Stimulated activated CD8-positive, alpha-beta memory T cell treated with anti-CD3 and anti-CD28 coated beads, Interleukin-7, amount 100 ng/mL, for 4 hours (primary cell): ENCODE measurements at places on chromosomes 4 and X.

DNA sequence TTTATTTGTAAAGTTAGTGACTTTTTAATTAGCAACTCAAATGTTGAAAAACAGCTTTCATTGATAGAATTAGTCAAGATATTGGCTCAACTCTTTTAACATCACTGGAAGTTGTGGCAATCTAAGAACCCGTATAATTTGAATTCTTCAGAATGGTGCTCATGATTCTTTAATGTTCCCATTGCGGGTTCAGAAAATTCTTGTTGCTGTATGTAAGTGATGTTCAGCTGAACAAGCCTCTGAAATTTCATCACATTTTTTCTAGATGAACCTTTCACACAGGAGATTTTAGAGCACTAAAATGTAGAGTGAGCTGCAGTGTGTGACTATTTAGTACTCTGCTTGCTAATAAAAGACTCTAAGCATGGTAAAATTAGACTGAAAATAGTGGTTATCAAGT lies 1317.7 kb downstream of the FSTL5 start:
- DNase-seq: no peak

DNA sequence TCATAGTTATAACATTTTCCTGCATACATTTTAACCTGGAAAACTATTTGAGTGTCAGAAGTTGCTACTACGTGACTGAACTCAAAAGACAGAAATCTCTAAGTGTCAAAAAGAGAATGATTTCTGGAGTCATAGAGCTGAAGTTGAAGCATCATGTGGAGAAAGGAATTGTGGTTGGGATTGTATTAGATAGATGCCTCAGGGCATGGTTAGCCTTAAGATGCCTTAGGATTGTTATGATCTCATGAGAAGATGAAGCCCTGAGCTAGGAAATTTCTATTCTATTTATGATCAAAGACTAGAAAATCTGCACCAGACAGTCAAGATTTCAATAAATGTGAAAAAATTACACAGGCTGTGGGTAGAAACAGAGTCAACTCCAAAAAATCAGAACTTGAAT lies 20.2 kb downstream of the EPGN start:
- no peak for DNase-seq

- DNase-seq: no peak
Measured at GRCh38 chrX:20265726-20266681, 705 bp downstream of the RPS6KA3 start.

DNA sequence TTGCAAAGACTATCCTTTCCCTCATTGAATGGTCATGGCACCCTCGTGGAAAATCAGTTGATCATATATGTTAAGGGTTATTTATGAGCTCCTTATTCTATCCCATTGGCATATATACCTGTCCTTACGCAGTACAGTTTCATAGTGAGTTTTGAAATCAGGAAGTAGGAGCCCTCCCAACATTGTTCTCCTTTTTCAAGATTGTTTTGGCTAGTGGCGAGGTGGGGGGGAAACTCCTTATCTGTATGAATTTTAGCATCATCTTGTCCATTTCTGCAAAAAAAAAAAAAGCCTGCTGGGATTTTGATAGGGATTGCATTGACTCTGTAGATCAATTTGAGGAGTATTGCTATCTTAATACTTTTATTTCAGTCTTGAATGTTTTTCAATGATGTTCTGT lies 2.5 kb upstream of the USP9X start:
- DNase-seq: no peak

- DNase-seq: no peak
Measured at GRCh38 chr4:154620111-154620510, 7.7 kb upstream of the FGG start.

- no peak for DNase-seq
Measured at GRCh38 chrX:17030580-17031270, 84.3 kb downstream of the REPS2 start.

DNA sequence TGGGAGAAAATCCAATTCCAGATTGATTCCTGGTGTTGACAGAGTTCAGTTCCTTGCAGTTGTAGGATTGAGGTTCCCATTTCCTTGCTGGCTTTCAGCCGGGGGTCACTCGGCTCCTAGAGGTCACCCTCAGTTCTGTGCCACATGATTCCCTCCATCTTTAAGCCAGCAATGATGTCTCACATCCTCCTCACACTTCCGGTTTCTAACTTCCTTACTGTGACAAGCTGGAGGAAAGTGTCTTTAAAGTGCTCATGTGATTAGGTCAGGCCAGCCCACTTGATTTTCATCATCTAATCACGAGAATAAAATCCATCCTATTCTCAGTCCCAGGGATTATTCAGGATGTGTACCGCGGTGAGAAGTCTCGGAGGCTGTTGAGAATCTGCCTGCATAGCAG lies 19.4 kb upstream of the SMIM31 start:
- DNase-seq: no peak

DNA sequence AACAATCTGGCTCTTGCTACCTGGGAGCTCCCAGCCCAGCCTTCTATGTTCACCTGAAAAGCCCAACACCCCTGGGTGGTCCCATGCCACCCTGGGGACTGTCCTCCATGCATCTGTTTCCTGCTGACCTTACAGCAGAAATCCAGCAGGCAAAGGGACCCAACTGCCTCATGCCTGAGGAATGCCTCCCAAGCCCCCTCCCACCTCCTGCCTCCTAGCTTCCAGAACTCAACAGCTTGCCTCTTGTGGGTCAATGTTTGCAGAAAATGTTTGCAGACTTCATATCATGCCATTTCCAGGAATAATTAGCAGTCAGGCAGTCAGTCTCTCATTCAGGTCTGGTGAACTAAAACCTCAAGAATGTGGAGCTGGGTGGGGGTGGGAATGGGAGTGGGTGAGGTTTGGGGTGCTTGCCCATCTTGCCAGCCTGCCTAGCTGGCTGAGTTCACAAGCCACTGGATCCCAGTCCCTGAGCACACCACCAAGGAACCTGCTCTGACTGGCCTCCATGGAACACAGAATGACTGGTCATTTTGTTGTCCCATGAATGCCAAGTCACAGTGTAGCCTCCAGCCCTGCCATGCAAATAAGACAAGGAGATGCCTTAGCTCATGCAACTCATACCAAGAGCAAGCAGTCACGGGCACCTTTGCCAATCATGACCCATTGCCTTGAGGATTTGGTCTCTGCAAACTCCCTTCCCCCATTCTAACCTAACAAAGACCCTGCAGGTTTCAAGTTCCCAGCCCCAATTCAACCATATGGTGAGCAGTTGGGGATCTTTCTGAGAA lies 12.1 kb upstream of the PLAC1 start:
- DNase-seq: no peak
